NCI-H345 (cell line): ENCODE measurements at places on chromosomes 1 and 21.

DNA sequence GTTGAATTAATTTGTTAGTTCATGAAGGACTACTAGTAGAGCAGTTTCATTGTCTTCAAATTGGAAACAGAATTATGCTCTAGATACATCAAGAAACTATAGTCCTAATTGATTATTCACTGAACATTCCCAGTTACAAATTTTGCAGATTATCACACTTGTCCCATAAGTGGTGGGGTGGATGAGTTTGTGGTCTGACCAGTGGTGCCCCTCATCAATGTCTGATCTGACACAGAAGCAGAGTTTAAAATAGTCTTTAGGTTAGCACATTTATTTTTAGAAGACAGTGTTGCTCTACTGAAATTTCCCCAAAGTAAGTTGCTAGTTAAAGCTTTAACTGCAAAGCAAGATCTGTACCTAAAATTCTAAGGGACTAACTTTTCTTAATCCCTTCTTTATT lies 42.9 kb downstream of the INKA2 start:
- no peak for DNase-seq

- DNase-seq: no peak
These were observed 90.4 kb upstream of the AJAP1 start for GRCh38 chr1:4564051-4564450.

DNA sequence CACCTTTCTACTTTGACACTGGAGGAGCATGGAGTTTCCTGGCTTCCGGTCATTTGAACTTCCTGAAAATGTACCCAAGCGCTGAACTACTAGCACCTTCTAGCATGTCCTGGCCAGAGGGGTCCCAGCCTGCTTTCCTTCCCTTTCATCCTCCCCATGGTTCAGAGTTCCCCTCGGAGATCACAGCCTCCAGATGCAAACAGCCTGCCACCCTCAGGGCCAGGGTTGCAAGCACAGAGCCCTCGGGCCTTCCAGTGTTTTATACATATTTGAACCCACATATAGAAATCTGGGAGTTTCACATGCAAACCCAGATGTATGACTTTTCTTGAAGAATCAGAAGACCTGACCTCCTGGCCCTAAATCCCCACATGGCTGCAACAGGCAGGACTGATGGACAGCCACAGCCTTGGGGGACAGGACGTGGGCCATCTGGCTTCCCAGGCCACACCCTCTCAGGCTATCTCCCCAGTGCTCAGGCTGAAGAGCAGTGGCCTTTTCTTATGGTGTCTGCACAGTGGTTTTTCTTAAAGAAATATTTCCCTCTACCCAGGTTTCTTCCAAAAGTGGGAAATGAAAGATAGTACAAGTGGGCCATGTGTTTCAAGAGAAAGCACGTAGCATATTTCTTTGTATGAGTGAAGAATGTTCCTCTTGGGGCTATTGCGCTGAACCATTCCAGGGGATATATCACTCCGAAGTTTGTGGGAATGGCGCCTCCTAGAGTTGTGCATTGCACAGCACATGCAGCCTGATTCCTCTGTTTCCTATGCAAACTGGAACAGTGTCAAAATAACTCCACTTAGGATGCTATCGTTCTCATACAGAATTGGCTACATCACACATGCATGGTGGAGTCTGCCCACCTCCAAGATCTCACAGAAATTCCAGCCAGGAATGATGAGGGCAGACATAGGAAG lies 232.0 kb upstream of the VAMP3 start:
- peak; percentile 7 for DNase-seq

- DNase-seq: no peak
These were observed 48.4 kb downstream of the LRRC53 start for GRCh38 chr1:74464037-74464436.

GRCh38 chr1:174998569-174999215 lies 1.1 kb upstream of the CACYBP start:
- peak; percentile 77 for DNase-seq

- no peak for DNase-seq
These were observed 33.2 kb upstream of the CD55 start for GRCh38 chr1:207288315-207288714.

DNA sequence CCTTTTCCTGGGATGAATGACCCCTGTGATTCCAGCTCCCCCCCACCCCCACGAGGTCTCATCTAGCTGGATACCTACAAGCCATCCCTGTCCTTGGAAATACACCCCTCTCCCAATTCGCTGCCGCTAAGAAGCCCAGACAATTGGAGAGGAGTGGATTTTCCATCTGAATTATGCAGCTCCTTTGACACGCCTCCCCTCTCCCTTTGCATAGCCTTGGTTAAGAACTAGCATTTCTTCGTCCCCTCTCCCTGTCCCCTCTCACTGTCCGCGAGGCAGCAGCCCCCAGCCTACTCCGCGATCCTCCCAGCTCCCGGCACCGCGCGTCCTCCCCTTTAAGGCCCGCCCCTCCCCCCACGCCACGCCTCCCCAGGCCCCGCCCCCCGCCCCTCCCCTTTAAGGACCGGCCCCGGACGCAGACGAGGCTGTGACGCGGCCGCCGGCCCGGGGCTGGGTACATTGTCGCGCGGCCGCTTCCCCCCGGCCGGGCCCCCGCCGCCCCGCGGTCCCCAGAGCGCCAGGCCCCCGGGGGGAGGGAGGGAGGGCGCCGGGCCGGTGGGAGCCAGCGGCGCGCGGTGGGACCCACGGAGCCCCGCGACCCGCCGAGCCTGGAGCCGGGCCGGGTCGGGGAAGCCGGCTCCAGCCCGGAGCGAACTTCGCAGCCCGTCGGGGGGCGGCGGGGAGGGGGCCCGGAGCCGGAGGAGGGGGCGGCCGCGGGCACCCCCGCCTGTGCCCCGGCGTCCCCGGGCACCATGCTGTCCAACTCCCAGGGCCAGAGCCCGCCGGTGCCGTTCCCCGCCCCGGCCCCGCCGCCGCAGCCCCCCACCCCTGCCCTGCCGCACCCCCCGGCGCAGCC lies at the start of gene MAPKAPK2:
TSS of gene MAPKAPK2 (plus strand) at position 428 of the 856 bp plus-strand sequence. CDS start at position 753, 325 bp downstream.
- peak; percentile 68 for DNase-seq

- no peak for DNase-seq
These were observed 412.5 kb downstream of the PTPRU start for GRCh38 chr1:29648798-29649188.

DNA sequence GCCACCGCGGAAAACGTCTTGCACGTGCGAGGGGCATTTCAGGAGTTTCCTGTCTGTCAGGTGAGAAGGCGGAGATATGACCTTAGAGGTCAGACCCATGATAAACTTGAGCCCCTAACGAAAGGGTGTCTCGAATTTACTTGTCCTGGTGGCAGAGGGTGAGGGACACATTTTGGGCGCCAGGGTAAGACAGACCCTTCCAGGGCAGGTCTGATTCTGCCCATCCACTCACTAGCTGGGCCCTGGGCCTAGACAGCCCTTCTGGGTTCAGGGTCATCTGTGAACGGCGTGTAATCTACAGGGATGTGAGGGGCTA lies 395 bp upstream of the CSRP1 start:
- no peak for DNase-seq

GRCh38 chr1:71831646-71832045 lies 450.7 kb downstream of the NEGR1 start:
- no peak for DNase-seq

DNA sequence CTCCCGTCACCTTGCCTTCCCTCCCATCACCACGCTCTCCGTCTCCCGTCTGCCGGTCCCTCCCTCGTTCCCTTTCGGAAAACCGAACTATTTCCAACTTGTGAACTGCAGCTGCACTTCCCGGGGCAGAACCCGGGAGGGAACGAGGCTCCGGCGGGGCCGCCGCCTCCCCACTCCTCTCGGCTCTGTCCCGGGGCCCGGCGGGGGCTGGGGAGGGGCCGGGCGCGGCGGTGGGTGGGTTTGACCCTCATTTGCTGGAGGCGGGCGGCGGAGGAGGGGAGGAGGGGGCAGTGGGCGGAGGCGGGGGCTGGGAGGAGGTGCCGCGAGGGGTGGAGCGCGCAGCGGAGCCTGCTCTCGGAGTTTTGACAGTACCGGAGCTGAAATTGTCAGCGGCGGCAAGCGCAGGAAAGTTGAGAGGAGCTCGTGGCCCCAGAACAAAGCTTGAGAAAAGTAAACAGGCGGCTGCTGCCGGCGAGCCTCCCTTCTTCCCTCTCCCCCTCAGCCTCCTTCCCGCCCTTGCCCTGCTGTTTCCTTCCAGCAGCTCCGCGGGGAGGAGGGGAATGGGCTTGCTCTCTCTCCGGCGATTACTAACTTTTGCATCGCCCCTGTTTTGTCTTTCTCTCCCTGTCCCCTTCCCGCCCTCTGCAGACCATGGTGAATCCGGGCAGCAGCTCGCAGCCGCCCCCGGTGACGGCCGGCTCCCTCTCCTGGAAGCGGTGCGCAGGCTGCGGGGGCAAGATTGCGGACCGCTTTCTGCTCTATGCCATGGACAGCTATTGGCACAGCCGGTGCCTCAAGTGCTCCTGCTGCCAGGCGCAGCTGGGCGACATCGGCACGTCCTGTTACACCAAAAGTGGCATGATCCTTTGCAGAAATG lies 2.9 kb downstream of the LMO4 start:
- peak; percentile 89 for DNase-seq

- no peak for DNase-seq
These were observed 6.9 kb upstream of the PTGFRN start for GRCh38 chr1:116902723-116903383.

GRCh38 chr1:58780411-58780810 lies 3.4 kb downstream of the JUN start:
- no peak for DNase-seq

DNA sequence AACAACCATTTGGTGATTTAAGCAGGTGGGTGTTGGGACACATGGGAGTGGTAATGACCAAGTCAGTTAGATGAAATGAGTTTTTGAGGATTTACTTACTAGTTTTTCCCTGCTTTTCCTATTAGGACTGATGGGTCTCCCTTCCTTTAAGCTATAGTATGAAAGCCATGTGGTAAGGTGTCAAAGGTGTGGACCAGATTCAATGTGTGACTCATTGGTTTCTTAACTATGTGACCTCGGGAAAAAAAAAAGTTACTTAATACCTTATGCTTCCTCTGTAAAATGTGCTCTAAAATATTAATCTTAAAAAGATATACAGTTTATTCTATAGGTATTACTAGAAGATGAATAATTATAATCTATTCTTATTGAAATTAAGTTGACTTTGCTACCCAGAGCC lies 93.7 kb downstream of the DUSP10 start:
- no peak for DNase-seq

- DNase-seq: no peak
These were observed 33.0 kb upstream of the H6PD start for GRCh38 chr1:9201401-9202239.

DNA sequence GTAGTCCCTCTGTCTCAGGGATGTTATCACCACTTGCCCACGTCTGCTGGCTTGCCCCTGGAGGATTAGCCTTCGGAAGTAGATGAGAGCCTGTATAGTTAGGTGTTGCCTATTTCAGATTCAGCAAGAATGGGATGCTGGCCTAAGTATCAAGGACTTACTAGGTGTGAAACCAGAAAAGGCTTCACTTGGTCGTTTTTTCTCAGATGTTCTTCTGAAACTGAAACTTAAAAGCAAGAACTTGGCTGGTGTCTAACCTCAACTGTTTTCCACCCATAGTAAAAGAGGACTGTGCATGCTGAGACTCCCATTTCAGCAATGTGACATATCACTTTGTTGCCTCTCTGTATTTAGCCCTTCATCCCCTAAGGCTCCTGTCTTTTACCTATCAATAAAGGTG lies 67.0 kb upstream of the LRRC53 start:
- no peak for DNase-seq

- DNase-seq: no peak
These were observed 81.0 kb upstream of the LRRC8D start for GRCh38 chr1:89739844-89740216.

DNA sequence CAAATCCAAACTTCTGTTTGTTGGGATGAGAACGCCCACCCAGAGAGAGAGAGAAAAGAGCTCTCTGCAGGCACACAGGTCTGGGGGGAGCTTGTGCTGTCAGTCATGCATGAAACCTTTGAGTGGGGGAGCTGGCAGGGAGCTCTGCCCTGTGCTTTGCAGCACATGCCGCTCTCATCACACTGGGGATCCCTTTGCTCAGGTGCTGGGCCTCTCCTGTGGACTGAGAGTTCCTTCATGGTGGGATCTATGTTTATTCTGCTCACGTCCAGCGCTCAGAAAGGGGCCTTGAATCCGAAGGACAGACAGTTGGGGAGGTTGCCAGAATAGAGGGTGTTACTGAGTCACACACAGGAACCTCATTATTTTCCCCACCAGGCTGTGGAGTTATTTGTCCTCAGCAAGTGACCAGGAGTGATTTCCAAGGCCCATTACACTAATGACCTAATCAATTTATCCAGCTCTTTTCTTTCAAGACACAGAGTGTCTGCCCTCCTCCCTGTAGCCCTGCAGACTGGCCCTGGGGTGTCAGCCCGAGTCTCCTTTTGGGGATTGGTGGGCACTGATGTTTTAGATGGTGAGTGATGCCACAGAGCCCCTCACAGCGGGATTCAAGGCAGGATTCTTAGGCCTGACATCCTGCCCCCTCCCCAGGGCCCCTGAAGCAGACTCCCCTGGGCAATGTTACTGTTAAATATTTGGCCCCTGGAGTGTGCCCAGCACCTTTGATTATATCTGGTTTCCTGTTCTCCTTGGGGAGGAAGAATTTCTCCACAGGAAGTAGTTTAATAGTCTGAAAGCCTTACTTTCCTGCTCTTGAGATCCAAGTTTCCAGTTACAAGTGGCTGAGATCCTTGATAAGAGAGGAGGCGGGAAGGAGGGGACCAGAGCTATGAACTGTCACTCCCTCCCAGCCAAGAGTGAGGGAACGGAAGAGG lies 22.3 kb downstream of the MYBPH start:
- DNase-seq: peak; percentile 70

DNA sequence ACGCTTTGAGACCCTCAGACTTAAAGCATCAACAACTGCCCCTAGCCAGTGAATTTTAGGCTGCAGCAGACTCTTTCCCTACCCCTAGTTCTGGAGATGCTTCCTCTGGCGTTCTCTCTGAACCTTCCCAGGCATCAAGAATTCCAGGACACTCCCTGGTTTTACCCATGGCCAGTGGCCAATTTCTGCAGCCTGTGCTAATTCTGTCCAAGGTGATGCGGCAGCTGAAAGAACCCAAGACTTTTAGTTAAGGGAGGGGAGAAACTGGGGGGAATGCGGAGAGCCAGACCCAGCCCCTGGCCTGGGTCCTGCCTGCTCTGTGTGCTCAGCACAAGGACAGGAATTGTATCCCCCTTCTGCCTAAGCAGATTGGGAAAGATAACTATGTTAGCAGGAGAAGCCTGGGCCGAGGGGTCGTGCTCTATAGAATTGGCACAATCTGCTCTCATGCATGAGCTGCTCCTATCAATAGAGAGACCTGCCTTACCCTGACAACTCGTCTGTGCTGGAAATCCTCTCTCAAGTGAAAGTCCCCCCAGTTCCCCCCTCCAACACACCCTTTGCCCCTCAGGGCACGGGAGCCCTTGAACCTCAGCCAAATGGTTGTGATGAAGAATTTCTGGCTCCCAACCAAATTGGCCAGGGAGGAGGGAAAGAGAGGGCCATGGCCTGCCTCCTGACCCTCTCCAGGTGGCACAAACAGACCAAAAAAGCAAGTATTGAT lies 5.4 kb upstream of the GJA8 start:
- DNase-seq: peak; percentile 61

DNA sequence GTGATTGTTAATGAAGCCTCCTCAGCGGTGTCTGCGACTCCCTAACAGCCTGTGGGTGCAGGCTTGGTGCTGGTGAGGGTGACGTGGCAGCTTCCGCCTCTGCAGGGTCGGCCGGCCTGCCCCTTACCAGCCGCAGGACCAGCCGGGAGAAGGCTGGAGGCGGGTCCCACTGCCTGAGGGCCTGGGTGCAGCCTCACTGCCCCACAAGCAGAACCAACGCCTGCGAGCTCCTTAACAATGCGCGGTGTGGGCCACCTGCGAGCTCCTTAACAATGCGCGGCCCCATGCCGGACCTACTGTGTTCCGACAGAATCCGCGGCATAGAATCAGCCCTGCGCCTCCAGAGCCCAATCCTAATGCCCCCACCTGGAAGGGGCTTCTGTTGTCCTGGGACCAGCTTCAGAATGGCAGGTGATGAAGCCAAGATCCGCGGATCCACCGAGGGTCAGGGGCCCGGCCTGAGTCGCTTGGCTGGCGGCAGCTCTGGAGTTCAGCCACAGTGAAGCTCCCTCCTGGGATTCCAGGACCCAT lies 54.4 kb upstream of the AJAP1 start:
- no peak for DNase-seq
